Activated CD8-positive, alpha-beta memory T cell treated with anti-CD3 and anti-CD28 coated beads for 36 hours (primary cell): ENCODE measurements at places on chromosomes 5 and 9. TPM values are rescaled to one million over a fixed set of nuclear protein-coding genes. Genes with fewer than 3 reads are reported as not detected.

The ADAMTS6 gene
- 1.4 TPM for total RNA-seq

The EPB41L4B gene
- 0.44 TPM for total RNA-seq

The BARX1 gene
- total RNA-seq = 0.27 TPM

The MEIKIN gene
- not detected for total RNA-seq

The SGCD gene
- total RNA-seq = 0.08 TPM

The APBA1 gene
- 0.08 TPM for total RNA-seq

The SLC36A2 gene
- not detected for total RNA-seq

The IFNA21 gene
- not detected for total RNA-seq

The LEAP2 gene
- total RNA-seq = 3.9 TPM

The PCDHB4 gene
- total RNA-seq = not detected

The PDGFRB gene
- 0.61 TPM for total RNA-seq

The ST8SIA4 gene
- 45.3 TPM for total RNA-seq

The SLC1A3 gene
- not detected for total RNA-seq

The KIF20A gene
- 37.5 TPM for total RNA-seq

The NSG2 gene
- total RNA-seq = not detected

The C5 gene
- total RNA-seq = 1.2 TPM

The NUTM2G gene
- total RNA-seq = not detected

The ROR2 gene
- total RNA-seq = not detected

The GPR151 gene
- total RNA-seq = not detected

The TSLP gene
- total RNA-seq = 0.51 TPM

The RFESD gene
- 6.5 TPM for total RNA-seq

The GAS1 gene
- 0.34 TPM for total RNA-seq

The NR6A1 gene
- 2.1 TPM for total RNA-seq

The SPINK13 gene
- not detected for total RNA-seq
